ENCODE measurements at places on chromosomes 1 and 21. TPM values are rescaled to one million over a fixed set of nuclear protein-coding genes. Genes with fewer than 3 reads are reported as not detected.

DNA sequence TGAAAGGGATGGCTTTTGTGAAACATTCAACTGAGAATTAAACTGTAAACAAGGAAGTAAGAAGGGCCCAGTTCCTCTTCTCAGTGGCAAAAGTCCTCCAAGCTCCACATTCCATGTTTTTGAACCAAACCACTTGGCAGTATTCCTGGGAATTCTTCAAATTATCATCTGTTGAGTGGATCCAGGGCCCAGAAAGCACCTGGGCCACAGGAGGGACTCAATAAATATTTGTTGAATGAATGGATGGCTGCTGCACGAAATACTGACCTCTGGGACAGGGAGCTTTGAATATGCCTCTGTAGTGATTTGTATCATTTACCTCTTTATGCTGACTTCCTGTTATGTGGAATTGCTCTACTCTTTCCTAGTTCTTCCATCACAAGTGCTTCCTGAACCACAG is 4.7 kb downstream of the SLC35F3 start:
- DNase-seq: no peak
- no peaks in the 10 kb centered on the region for H3K36me3 ChIP-seq
- H3K4me3 ChIP-seq: no peak overlapping the region

GRCh38 chr1:96329121-96329520 is 392.5 kb upstream of the PTBP2 start:
- no peaks in the 10 kb centered on the region for H3K27me3 ChIP-seq
- no peak for DNase-seq
- no peak overlapping the region for H3K27ac ChIP-seq
- H3K36me3 ChIP-seq: no peaks in the 10 kb centered on the region

The GNG4 gene
- total RNA-seq: 0.32 TPM

The SDF4 gene
- total RNA-seq: 214 TPM

DNA sequence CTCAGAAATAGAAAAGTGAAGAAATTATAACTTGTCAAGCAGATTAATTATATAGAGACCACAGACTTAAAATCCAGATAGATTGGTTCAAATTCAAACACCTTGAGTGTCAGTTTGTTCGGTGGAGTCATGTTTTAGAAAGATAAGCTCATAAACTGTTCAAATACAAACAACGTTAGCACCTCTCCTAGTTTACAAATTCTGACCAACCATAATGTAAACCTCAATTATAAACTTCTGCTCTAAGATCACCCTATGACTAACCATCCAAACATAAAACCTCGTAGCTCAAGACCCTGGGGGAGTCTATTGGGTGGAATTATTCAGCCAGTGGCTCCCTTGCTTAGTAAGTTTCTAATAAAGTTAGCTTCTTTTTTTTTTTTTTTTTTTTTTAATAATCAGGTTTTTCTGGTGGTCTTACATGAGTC is 12.4 kb downstream of the CBR1 start:
- H3K4me3 ChIP-seq: no peak overlapping the region
- no peaks in the 10 kb centered on the region for H3K4me1 ChIP-seq
- no peaks in the 10 kb centered on the region for H3K36me3 ChIP-seq

- H3K27ac ChIP-seq: no peak overlapping the region
- no peaks in the 10 kb centered on the region for H3K27me3 ChIP-seq
- peaks cover 3% of the 10 kb centered on the region for H3K4me1 ChIP-seq
- no peak overlapping the region for H3K4me3 ChIP-seq
These were observed 10.1 kb upstream of the PAQR7 start for GRCh38 chr1:25885602-25886001.

GRCh38 chr1:167516404-167517388 is 1.6 kb downstream of the CD247 start:
- no peaks in the 10 kb centered on the region for H3K36me3 ChIP-seq
- DNase-seq: no peak
- no peak overlapping the region for H3K27ac ChIP-seq
- H3K4me3 ChIP-seq: no peak overlapping the region

DNA sequence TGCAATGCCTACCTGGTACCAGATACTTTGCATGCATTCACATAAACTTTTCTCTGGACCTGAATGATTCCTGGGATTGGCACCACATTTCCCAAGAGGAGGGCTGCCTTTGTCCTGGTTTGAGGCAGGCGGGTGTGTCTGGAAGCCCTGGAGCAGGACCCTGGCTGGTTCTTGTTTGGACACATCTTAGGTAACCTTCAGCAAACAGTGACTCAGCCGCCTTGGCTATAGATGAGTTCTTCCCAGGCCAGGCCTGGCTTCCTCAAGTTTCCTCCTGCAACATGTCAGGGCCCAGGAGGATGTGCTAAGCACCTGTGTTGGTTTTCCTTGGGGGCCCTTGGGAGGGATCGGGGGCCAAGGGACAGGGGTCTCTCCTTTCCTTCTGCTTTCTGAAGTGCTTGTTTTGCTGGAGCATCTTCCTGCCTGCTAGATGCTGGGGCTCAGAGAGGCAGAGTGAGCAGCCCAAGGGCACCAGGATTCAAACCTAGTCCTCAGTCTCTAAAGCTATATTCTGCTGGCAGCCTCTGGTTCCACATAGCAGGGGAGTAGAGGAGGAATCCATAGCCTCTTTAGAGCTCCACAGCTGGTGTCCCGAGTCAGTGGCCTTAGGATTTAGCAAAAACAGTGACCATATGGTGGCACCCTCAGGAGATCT is 38.2 kb downstream of the PAX7 start:
- H3K27me3 ChIP-seq: peaks cover 2% of the 10 kb centered on the region
- DNase-seq: peak; percentile 21
- no peaks in the 10 kb centered on the region for H3K36me3 ChIP-seq
- no peaks in the 10 kb centered on the region for H3K4me1 ChIP-seq
- no peak overlapping the region for H3K4me3 ChIP-seq

- no peaks in the 10 kb centered on the region for H3K4me1 ChIP-seq
- no peak overlapping the region for H3K4me3 ChIP-seq
- no peak overlapping the region for H3K27ac ChIP-seq
- DNase-seq: no peak
- 0 out of 2 replicates have a peak, but pooled peaks cover 3% of the 10 kb centered on the region for H3K27me3 ChIP-seq
These were observed 17.2 kb downstream of the FAM3B start for GRCh38 chr21:41333752-41334151.

DNA sequence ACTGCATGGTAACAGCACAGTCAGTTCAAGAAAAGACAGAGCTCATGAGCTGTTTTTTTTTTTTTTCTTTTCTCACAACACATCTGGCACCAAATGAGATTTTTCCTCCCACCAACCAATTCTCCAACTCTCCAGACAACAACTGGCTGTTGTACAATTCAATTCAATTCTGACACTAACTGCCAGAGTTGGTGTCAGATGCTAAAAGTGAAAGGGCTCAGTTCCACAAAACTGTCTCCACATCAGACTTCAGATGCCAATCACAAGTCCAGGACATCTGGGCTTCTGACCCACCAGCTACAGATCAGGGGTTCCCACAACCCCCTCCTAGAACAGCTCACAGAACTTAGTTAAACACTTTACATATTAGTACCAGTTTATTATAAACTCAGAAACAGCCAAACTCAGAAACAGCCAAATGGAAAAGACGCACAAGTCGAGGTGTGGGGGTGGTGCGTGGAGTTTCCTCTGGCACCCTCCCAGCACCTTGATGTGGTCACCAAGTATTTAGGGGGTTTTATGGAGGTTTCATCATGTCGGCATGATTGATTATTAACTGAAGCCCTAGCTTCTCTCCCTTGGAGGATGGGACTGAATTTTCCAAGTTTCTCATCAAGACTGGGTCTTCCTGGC is 39.2 kb upstream of the LRRC8D start:
- DNase-seq: no peak
- no peaks in the 10 kb centered on the region for H3K36me3 ChIP-seq
- no peaks in the 10 kb centered on the region for H3K4me1 ChIP-seq
- H3K27me3 ChIP-seq: 0 out of 2 replicates have a peak, but pooled peaks cover 6% of the 10 kb centered on the region
- no peak overlapping the region for H3K27ac ChIP-seq

- H3K27ac ChIP-seq: no peak overlapping the region
- no peaks in the 10 kb centered on the region for H3K4me1 ChIP-seq
- no peaks in the 10 kb centered on the region for H3K27me3 ChIP-seq
These were observed 25.7 kb downstream of the JMJD4 start for GRCh38 chr1:227709451-227709850.

DNA sequence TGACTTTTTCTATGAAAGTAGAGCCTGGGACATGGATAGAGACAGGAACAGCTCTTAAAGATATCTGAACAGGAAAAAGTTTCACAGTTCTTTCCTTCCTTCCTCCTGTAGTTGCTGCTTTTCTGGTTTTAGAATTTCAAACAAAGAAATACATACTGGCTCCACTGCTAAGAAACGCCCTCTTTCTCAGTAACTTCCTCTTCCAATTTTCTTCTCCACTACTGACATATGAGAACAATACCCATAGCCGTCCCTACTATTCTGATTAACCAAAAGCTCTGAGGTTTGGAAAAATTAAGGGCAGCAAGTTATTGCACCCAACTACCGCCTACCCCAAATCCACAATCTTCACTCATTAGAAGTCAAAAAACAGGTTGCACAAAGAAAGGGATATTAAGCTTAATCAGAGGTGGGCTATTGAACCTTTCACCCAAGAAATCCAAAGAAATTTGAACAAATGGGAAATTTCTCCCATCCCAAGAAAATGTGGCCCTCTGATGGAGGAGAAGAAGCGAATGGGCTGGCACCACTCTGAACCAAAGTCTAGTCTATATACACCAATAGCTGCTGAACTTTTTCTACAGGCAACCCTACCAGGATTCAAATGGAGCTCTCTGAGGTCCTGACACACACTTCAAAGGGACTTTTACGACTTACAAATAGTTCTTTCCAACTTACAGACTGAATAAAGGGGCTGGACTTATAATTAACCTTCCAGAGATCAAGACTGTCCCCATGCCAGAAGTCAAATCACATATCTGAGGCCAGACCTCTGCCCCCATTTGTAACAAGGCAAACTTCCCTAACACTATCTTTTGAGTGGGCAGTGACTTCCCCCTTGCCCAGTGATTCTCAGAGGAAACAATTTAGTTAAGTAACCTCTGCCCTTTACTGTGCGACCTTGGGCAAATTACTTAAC is 1.7 kb downstream of the WASF2 start:
- peak; percentile 67 for DNase-seq
- H3K4me3 ChIP-seq: peak overlapping the region; percentile 100
- peaks cover 18% of the 10 kb centered on the region for H3K4me1 ChIP-seq
- no peaks in the 10 kb centered on the region for H3K36me3 ChIP-seq

The IFI44L gene
- total RNA-seq: not detected

The ATP1A2 gene
- 0.13 TPM for total RNA-seq

- no peaks in the 10 kb centered on the region for H3K4me1 ChIP-seq
- no peak overlapping the region for H3K4me3 ChIP-seq
- no peak overlapping the region for H3K27ac ChIP-seq
- DNase-seq: no peak
These were observed 462.1 kb upstream of the DEPDC1 start for GRCh38 chr1:68958958-68959357.

DNA sequence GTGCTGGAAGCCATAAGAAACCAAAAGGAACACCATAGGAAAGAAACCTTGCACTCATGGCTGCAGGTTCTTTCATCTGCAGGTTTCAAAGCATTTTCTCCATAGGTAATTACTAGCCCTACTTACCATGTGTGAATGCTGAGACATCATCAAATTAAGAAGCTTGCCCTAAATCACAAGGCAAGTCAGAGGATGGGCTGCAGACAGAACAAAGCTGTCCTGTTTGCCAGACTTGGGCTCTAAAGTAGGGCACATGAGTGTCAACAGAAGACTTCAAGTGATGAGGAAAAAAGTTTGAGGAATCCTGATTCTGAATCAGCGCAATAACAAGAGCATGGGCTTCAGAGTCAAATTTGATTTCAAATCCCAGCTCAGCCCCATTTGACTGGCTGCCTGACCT is 5.8 kb upstream of the EPS15 start:
- no peak overlapping the region for H3K27ac ChIP-seq
- peaks cover 12% of the 10 kb centered on the region for H3K4me1 ChIP-seq
- H3K4me3 ChIP-seq: no peak overlapping the region
- no peaks in the 10 kb centered on the region for H3K27me3 ChIP-seq
- no peaks in the 10 kb centered on the region for H3K36me3 ChIP-seq
- DNase-seq: no peak

DNA sequence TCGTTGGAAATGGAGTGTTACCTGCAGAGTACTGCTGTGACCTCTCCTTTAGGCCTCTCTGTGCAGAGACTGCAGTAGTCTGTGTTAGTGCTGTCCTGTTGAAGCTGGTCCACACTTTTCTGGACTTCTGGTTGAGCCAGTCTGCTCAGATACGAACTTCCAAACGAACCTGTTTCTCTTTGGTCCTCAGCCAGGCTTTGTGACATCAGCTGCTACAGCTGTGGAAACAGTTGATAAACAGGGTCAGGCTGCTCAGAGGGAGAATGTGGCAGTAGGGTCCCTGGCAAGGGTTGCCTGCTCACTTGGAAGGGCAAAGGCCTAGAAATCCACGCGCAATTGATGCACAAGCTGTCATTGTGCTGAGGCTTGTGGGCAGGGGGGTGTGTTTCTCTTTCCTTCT is 98.8 kb downstream of the NOS1AP start:
- H3K4me1 ChIP-seq: no peaks in the 10 kb centered on the region
- H3K36me3 ChIP-seq: no peaks in the 10 kb centered on the region

GRCh38 chr1:160608941-160609340 is 29.6 kb upstream of the CD84 start:
- H3K4me1 ChIP-seq: no peaks in the 10 kb centered on the region
- H3K36me3 ChIP-seq: no peaks in the 10 kb centered on the region
- no peak overlapping the region for H3K27ac ChIP-seq

The MAP3K6 gene
- 31.5 TPM for total RNA-seq

The LRRC39 gene
- not detected for total RNA-seq

- no peak overlapping the region for H3K4me3 ChIP-seq
- no peaks in the 10 kb centered on the region for H3K36me3 ChIP-seq
- 0 out of 2 replicates have a peak, but pooled peaks cover 24% of the 10 kb centered on the region for H3K27me3 ChIP-seq
These were observed 209.2 kb downstream of the URB2 start for GRCh38 chr1:229835226-229835625.

- H3K36me3 ChIP-seq: no peaks in the 10 kb centered on the region
- H3K4me1 ChIP-seq: no peaks in the 10 kb centered on the region
- no peak overlapping the region for H3K4me3 ChIP-seq
- no peak for DNase-seq
These were observed 1258.8 kb upstream of the B3GALT2 start for GRCh38 chr1:194445244-194445643.

The IGFN1 gene
- total RNA-seq: not detected

The SPRR2G gene
- not detected for total RNA-seq

- H3K36me3 ChIP-seq: no peaks in the 10 kb centered on the region
- DNase-seq: peak; percentile 96
- H3K4me1 ChIP-seq: peaks cover 58% of the 10 kb centered on the region
- peak overlapping the region; percentile 36 for H3K4me3 ChIP-seq
These were observed 20.5 kb downstream of the MAPKAPK2 start for GRCh38 chr1:206705191-206705590.

- no peak overlapping the region for H3K4me3 ChIP-seq
- peak; percentile 71 for DNase-seq
- H3K27ac ChIP-seq: no peak overlapping the region
- H3K36me3 ChIP-seq: no peaks in the 10 kb centered on the region
- H3K4me1 ChIP-seq: no peaks in the 10 kb centered on the region
These were observed 19.2 kb upstream of the PTTG1IP start for GRCh38 chr21:44892536-44893277.

DNA sequence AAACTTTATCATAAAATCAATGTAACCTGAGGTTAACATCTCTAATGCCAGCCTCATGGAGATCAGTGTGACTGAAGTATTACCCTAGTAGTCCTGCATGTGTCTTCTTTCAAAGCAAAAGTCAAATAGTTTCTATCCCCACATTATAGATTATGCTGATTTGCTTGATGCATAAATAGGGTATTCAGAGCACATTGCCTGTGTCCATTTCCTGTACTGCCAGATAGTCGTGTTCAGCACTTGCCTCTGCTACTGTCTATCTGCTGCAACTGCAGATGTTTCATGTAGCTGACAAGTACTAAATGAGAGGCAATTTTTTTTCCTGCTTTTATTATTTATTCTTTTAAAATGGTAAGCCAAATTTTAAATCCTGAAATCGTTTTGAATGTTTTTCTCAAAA is 348.7 kb downstream of the CHRM3 start:
- no peak for DNase-seq
- no peaks in the 10 kb centered on the region for H3K4me1 ChIP-seq
- H3K27me3 ChIP-seq: no peaks in the 10 kb centered on the region
- H3K36me3 ChIP-seq: no peaks in the 10 kb centered on the region

The AGT gene
- total RNA-seq: not detected
